ENCODE measurements at places on chromosomes 7 and 10.

DNA sequence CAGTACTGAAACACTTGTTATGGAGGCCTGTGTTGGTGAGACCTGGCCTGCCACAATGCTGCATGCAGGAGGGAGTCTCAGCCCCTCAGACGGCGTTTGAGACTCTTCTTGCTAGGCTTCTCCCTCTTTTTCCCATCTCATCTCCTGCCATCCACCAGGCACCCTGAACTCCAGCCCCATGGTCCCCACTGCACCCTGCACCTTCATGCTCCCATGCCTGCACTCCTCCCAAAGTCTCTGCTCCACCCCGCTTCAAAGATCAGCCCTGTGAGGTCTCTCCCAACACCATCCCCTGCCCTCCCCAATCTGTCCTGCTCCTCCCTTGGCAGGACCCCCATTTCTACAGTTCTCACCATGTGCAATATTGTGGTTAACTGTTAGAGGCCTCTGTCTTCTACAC, 61.7 kb downstream of the VOPP1 start:
- no peak overlapping the region for H3K27ac ChIP-seq
- H3K4me1 ChIP-seq, result peaks cover 11% of the 10 kb centered on the region
- no peak overlapping the region for H3K4me3 ChIP-seq
- no peaks in the 10 kb centered on the region for H3K27me3 ChIP-seq
- H3K36me3 ChIP-seq, result peaks cover 9% of the 10 kb centered on the region
- no peak for DNase-seq

DNA sequence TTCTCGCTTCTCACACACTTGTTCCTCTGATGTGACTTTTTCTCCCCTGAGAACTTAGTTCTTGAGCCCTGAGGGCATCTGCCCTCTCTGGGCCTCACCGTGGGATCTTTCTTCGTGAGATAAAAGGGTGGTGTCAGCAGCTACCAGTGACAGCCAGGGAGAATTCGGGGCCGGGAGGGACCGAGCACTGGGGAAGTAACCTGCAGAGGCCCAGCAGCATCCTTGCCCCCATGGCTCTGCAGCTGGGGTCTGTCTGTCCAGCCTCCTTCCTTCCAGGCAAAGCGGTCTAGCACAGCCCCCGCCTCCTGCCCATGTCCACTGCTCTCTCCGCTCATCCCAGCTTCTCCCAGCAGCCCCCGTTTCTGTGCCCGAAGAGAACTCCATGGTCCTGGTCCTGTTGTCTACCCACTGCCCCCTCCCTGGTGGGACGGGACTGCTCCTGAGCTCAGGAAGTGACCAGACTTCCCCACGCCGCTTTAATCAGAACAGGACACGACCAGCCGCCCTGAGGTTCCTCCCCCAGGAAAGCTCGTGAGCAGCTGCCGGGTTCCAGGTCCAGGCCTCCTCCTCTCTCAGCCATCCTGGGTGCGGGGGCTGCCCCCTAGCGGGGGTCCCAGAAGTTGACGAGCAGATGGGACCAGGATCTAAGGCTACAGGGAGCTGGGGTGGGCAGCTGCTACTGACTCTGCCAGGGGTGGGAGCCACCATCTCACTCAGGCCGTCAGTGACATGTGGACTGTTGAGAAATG, 187.5 kb downstream of the WDR37 start:
- H3K4me3 ChIP-seq, result no peak overlapping the region
- DNase-seq, result no peak
- H3K27ac ChIP-seq, result no peak overlapping the region
- H3K4me1 ChIP-seq, result no peaks in the 10 kb centered on the region

DNA sequence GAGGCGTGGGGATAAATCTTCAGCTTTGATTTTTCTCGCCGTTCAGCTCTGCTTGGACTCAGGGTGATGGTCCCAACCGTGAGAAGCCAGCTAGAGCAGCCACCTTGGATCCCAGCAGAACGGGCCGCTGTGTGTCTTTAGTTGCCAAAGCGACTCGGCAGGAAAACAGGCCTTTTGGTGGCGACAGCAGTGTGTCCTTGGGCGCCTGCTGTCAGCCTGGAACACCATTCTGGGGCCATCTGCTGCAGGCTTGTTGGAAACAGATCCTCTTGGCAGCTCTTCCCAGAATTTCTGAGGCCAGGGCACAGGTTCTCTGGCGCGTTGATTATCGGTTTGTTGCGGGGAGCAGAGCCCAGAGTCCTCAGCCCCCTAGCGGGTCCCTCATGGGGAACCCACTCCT, 97.6 kb downstream of the CUX1 start:
- H3K4me1 ChIP-seq, result peaks cover 25% of the 10 kb centered on the region
- H3K36me3 ChIP-seq, result peaks cover 16% of the 10 kb centered on the region
- no peak overlapping the region for H3K4me3 ChIP-seq
- no peak for DNase-seq
- H3K27me3 ChIP-seq, result no peaks in the 10 kb centered on the region

GRCh38 chr10:119305860-119306513, 98.6 kb downstream of the GRK5 start:
- no peaks in the 10 kb centered on the region for H3K36me3 ChIP-seq
- H3K4me1 ChIP-seq, result peaks cover 47% of the 10 kb centered on the region
- no peaks in the 10 kb centered on the region for H3K27me3 ChIP-seq
- DNase-seq, result peak; percentile 82
- H3K27ac ChIP-seq, result peak overlapping the region; percentile 89

All from thoracic aorta (tissue), 2 donors.